Ovary (tissue), 10 donors: ENCODE measurements at places on chromosomes 3 and 15. TPM values are rescaled to one million over a fixed set of nuclear protein-coding genes. Genes with fewer than 3 reads are reported as not detected.
A peak's percentile ranks its signal among the peaks of the same experiment; 100 is the strongest.

DNA sequence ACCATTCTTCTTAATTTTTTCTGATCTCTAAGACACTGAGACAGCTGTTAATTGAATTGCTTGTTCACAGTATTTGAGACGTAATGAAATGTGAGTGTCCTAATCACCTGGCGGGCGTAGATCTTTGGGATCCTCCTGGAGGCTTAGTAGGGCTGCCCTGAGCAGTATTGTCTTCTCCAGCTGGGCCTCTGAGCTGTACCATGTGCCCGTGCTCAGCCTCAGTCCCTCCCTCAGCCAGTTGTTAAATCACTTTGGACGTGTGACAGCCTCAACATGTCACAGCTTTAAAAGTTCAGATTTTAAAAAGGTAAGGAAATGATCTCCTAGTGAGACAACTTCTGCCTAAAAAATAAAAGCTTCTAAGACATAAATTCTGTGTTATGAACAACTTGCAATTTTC, 35.5 kb downstream of the IGF1R start:
- DNase-seq = no peak

DNA sequence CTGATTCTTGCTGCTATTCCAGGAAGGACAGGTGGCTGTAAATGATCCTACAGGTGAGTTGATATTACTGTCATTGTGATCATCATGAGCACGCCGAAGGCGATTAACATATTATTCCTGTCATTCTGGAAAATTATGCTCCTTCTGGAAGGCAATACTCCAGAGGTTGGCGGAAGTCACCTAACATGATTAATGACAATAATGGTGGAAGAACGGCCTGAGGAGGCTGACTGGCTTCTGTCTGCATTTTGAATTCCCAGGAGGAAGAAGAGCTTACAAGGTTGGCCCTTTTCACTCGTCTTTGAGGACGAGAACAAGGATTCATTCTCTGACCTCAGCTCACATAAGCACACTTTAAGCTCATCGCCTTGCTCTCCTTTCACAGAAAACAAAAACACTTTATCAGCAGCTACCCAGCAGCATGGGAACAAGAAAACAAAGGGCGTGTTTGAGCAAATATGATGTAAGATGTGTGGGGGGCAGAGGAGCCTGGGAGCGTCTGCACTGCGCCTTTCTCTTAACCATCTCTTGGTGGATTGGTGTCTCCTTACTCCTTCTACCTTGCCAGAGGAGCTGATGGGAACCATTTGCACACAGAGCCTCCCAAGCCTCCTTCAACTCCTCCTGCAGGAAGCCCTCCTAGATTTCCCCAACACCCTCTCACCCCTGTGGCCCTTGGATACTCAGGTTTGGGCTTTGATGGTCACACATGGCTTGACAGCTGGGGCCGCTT, 23.0 kb downstream of the ACSBG1 start:
- no peak for DNase-seq

- DNase-seq = no peak
Measured at GRCh38 chr3:63631670-63632069, 20.8 kb upstream of the SNTN start.

DNA sequence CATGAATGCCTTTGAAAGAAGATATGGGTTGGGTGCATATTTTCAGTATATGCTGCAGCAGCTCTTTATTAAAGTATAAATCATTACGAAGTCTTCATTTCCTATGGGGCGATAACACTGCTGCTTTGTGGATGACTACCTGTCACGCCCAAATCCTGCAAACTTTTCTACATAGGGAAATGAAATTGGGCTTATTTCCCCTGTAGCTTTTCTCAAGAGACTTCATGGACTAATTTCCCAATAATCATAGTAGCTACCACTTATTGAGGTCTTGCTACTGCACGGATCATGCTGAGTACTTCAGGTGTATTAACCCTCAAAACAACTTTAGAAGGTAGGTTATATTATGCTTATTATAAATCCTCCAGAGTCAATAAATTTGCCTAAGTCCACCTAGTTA, 8.0 kb downstream of the TGFBR2 start:
- no peak for DNase-seq

GRCh38 chr3:171676601-171677175, 133.6 kb downstream of the PLD1 start:
- DNase-seq = no peak

The RLBP1 gene
- not detected for polyA plus RNA-seq

The RTP2 gene
- not detected for polyA plus RNA-seq

DNA sequence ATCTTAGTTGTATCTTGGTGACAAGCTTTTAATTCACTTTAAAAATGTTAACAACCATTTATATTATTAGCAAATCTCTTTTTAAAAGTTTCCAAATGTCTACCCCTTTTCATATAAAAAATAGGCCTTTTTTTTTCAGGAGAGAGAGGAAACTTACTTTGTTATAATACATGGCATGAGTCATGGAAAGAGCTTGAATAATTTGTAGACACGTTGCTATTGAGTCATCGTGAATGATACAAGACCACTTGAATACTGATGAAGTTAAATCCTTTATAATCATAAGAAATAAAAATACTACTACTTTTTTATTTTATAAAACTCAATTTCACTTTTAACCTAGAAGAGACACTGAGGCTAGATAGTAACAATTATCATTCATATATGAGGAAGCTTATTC, 70.3 kb upstream of the BBX start:
- no peak for DNase-seq

The TJP1 gene
- 67.9 TPM for polyA plus RNA-seq

The HEXA gene
- polyA plus RNA-seq = 166 TPM

The ARNT2 gene
- 11.0 TPM for polyA plus RNA-seq

The SLC28A2 gene
- not detected for polyA plus RNA-seq

DNA sequence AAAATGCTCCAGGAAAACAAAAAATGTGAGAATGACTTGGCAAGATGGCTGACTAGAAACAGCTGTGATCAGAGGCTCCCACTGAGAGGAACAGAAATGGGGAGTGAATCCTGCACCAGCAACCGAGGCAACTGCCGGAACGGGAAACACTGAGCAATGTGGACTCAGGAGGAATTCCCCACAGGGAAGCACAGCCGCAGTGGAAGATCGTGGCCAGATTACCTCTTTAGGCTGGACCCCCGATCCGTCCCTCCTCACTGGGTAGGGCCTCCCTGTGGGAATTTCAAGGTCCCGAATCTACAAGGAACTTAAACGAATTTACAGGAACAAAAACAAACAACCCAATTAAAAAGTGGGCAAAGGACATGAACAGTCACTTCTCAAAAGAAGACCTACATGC, 385.2 kb upstream of the MCTP2 start:
- DNase-seq = no peak

- DNase-seq = no peak
Measured at GRCh38 chr15:58528188-58528870, 96.5 kb downstream of the LIPC start.

DNA sequence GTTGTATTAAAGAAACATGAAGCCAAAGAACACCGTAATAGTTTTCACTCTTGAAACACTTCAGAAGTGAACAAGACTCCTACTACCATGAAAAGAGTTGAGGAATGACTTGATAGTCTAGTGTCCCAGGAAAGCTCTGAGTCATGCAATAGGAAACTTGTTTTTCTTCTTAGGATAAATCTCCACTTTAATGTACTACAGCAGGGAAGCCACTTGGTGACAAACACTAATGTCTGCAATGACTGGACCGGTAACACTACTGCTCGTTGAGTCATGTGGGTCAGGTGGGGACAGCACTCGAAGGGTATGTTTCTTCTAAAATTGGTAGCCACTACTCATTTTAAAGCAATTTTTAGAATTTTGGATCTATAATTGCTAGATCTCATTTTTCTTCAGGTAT, 291.7 kb upstream of the CNTN3 start:
- DNase-seq = no peak

- DNase-seq = no peak
Measured at GRCh38 chr3:192675958-192676649, 51.2 kb downstream of the FGF12 start.

DNA sequence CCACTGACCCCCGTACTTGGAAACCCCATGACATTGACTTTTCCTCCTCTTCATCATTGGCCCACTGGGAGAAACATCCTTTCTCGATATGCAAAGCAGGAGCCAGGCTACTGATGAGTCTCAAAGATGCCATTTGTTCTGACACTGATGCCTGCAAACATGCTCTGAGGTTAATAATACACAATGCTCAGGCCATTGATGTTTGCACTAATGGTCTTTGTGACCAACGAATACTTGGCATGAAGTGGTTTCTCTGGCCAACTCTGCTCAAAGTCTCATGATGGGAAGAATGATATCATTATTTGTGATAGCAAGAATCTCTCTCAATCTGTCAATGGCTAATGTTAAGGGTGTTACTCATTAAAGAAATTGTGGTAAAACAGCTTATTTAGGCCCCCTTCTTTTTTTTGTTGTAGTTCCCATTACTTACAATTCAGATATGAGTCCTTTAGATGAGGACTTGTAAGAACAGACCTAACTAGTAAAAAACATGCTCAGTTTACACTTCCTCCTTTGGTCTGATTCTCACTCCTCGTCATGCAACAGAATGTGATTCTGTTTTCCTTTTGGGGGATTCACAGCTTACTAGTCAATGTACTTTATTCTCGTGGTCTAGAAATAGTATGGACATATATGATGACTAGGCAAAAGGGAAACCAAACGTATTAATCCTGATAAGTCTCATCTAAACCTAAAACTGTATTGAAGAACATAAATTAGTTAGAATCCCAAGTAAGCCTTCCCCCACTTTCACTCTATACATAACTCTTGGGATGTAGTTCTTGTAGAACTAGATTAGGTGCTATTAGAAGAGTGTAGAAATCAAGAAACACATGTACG, 488.8 kb upstream of the DPPA4 start:
- no peak for DNase-seq

GRCh38 chr15:37891766-37892368, 42.6 kb upstream of the TMCO5A start:
- DNase-seq = no peak

DNA sequence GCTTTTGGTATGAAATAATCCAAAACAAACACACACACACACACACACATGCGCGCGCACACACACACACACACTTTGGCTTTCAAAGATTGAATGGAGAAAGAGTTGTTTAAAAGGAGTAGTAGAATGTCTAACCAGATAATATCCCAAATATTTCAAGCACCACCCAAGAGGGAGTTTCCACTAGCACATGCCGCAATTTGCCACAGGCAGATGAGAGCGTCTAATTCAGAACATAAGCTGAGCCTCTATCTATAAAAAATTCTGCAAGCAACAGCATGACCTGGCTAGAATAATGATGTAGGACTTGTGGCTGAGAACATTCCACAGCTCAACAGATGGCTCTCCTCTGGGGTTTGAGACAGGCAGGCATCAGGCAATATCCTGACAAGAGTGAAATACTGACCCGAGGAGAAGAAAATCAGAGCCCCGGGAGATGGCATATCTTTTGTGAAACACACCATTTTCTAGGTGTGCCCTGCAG, 302.5 kb upstream of the GADL1 start:
- DNase-seq = peak; percentile 34

- DNase-seq = no peak
Measured at GRCh38 chr15:70152070-70152480, 54.4 kb upstream of the TLE3 start.

GRCh38 chr3:44106756-44107155, 134.9 kb upstream of the TOPAZ1 start:
- no peak for DNase-seq

DNA sequence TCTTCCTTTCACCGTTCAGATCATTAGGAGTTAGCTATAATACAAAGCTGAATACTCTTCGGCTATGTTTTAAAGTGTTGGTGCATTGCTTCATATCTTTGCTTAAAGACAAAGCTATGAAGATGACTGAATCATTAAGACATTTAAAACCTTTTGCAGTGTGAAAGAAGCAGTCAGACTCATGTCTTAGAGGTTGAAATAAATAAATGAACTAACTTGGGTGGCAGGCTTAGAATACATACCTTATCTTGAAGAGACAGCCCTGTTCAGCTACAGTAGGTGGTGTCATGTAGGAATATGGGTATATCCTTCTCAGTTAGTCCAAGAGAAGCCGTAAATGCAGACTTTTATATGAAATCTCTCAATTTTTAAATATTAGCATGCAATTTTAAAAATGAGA, 63.4 kb downstream of the OPA1 start:
- no peak for DNase-seq

The SEMA3F gene
- 8.3 TPM for polyA plus RNA-seq

The FSTL1 gene
- 357 TPM for polyA plus RNA-seq

DNA sequence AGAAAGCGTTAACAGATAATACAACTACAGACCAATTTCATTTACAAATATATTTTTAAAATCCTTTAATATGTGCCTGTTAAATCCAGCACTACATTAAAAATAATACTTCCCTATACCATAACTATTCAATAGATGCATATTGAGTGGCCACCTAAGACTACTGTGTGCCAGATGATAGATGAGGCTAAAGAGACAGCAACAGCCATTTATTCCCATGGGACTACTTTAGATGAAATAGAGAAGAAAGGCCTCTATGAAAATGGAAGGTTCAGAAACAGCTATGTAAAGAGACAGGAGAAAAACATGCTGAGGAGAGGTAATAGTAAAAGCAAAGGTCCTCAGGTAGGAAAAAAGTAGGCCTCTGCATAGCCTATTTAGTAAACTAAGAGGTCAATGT, 358.1 kb downstream of the ULK4 start:
- DNase-seq = no peak

The CPLX3 gene
- not detected for polyA plus RNA-seq

- DNase-seq = no peak
Measured at GRCh38 chr3:12002912-12003311, 1.3 kb upstream of the SYN2 start.

GRCh38 chr3:139135657-139136056, 91.0 kb upstream of the PRR23C start:
- no peak for DNase-seq

- DNase-seq = no peak
Measured at GRCh38 chr3:183349421-183350157, 78.8 kb downstream of the MCF2L2 start.

DNA sequence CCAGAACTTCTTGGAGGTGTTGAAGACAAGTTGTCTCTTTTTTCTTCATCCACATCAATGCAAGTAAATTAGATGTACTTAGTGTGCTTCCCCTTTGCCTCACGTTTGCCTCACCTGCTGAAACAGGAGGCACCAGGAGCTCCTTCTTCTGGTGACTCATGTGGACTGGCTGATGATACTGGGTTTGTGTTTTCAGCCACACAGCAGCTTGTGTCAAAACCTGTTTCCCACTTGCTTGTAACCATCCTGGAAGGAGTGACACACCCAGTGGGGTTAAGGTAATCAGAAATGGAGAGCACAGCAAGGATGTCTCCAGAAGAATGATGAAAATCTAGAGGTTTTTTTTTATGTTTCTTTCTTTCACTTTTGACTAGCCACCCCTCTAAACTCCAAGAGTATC, 143.3 kb upstream of the RBMS3 start:
- no peak for DNase-seq
